Psoas muscle (tissue), 8 donors: ENCODE measurements at places on chromosomes 4 and X.

DNA sequence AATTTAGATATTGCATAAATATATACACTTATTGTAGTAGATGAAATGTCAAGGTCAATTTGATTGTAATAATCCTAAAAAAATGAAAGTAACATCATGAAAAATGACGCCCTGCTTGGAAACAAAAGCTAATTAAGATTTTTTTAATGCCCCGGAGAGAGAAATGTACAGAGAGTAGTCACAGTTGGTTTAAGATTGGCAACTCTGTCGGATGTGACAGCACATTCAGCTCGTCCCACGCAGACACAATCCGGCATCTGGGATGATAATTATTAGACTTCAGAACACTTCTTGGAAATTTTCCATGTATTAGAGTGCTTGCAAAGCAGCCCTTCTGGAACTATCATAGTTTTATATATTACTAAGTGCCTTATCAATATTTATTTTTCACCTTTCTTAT is 478.0 kb downstream of the PDHA2 start:
- DNase-seq: no peak

DNA sequence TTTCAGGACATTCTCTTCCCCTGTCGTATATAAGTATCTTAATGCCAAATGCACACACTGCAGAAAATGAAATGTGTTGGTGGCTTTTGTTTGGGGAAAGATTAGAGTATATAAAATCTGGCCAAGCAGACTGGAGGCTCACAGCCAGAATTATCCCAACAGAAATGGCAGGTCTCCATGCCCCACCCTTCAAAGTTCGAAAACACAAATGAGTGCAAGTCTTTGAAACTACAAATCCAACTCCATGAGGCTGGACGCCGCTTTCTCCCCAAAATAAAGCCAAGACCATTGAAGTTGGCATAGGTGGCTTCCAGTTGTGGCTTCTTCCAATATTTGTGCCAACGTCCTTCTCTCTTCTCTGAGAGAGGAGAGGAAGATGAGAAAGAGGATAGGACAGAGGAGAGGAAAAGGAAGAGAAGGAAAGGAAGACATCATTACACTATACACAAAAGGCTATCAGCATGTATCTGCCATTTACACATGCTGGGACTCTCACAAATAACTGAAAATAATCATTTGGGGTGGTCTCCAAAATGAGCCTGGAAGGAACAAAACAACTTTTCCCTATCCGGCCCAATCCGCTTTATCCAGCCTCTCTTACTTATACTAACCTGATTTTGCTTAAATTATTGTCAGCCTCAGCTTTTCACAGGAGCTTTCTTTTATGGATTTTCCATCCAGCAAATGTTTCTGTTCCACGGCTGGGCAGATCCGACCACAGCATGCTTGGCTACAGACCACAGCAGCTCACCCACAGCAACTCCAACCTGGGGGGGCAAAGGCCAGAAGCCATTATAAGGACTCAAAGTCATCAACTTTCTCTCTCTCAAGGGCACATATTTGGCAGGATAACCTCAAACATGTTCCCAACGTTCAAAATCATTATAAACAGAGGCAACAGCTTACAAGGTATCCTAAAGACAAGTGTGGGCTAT is 71.7 kb downstream of the APBB2 start:
- DNase-seq: peak; percentile 39

DNA sequence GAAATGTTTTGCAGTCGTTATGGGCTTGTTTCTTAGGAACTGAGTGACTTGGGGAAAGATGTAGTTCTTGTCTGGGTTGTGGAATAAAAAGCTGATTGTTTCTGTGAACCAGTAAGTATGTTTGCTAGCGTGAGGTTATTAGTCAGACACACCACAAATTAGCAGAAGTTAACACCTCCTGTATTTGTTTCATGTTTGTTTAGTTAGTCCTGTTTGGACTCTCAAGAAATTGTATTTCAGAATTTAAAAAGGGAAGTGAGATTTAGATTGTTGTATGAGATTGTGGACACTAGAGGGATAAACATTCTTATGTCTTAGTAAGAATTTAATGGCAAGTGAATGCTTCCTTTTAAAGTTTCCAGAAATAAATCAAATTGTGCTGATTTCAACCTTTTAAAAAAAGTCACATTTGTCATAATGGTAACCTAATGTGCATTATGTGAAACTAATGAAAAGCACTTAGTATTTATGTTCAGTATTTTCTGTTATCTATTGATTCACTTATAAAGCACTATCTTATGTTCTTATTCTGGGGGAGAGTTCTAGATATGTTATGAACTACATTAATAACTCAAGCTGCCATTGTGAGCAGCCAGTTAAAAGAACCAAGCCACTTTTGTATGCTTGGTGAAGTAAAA is 25.6 kb downstream of the ATP10D start:
- DNase-seq: no peak

DNA sequence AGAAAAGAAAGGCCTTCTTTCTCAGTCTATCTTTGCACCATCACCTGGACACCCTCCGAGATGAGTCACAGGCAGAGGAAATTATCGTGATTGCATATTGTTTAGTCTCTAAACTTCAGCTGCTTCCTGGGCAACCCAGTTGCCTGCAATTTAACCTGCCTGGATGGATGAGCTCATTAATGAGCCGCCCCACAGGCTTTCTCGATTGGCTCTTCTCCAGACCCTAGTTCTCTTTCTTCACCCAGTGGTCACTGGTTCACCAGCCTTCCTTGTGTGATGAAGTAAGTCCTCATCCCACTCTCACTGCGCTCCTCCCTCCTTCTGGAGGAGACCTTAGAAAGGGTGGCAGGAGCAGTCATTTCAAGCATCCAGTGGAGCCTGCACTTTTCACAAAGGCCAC is 94.4 kb downstream of the SOWAHB start:
- DNase-seq: no peak

GRCh38 chr4:71609167-71609566 is 174.7 kb downstream of the GC start:
- no peak for DNase-seq

DNA sequence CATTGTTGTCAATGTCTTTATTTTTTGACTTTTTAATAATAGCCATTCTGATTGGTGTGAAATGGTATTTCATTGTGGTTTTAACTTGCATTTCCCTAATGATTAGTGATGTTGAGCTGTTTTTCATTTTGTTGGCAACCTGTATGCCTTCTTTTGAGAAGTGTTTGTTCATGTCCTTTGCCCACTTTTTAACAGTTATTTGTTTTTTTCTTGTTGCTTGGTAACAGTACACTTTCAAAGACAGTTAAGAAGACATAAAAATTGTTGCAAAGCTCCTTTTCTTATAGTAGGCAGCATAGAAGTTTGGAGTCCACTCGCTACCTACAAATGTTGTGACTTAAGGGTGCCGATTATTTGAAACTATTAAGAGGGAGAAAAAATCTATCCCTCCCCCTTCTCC is 48.7 kb upstream of the SLC7A11 start:
- DNase-seq: no peak

- DNase-seq: no peak
Measured at GRCh38 chr4:142331646-142332045, 514.5 kb downstream of the INPP4B start.

- DNase-seq: no peak
Measured at GRCh38 chr4:139015948-139016471, 429 bp downstream of the NOCT start.

DNA sequence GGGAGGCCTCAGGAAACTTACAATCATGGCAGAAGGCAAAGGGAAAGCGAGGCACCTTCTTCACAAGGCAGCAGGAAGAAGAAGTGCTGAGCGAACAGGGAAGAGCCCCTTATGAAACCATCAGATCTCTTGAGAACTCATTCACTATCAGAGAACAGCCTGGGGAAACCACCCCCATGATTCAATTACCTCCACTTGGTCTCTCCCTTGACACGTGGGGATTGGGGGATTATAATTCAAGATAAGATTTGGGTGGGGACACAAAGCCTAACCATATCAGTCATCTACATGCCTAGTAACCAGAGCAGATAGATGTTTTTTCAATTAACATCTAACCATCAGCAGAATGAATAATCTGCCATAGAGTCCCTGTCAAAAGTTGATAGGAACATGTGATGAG is 30.4 kb downstream of the FAM13A start:
- no peak for DNase-seq

DNA sequence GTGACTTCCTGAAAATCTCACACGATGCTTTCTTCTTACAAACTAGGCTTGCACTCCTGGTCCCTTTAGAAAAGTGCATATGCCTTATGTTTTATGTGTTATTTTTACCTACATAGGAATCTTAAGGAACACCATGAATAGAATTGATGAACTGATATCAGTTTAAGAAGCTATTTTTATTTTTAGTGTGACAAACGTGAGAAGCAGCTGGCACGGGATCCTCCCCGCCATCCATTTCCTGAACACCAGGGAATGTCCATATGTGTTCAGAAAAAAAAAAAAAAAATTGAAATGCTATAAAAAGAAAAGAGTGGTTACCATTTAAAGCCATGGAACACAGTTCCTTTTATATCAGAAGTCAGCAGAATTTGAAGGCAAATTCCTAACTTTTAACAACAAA is 1096.1 kb upstream of the PRKX start:
- DNase-seq: no peak

DNA sequence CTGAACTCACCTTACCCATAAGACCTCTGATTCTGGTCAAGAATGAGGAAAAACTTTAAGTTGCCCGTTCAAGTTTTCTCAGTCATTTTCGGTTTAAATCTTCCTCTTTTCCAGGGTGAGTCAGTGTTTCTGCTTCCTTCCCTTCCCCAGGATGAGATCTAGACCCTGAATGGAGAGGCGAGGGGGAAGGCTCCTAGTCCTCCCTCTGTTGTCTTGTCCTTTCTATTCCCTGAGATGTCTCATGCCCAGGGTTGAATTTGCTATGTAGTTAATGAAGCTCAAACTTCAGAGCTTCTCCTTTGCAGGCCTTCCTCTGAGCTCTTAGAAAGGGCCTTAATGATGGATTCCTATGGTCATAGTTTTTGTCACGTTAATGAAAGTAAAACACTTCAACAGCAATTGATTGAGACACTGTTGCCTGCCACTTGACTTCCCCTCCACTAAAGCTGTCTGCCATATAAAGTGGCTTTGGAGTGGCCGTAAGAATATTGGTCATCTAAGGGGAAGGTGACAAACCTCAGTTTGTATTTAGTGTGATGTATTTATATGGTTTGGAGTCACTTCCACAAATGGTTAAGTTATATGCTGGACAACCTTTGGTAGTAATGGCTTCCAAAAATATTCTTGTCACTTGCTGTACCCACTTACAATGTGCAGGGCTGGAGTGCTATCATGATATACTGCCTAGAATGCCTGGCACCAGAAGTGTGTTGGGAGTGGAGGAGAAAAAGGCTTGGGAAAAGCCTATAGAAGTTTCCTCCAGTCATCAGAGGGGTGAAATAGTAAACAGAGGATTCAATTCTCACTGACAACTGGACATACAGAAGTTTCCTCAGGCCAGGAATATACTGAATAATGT is 24.3 kb upstream of the GPRIN3 start:
- DNase-seq: no peak
